ENCODE measurements at places on chromosomes 16 and 17.

DNA sequence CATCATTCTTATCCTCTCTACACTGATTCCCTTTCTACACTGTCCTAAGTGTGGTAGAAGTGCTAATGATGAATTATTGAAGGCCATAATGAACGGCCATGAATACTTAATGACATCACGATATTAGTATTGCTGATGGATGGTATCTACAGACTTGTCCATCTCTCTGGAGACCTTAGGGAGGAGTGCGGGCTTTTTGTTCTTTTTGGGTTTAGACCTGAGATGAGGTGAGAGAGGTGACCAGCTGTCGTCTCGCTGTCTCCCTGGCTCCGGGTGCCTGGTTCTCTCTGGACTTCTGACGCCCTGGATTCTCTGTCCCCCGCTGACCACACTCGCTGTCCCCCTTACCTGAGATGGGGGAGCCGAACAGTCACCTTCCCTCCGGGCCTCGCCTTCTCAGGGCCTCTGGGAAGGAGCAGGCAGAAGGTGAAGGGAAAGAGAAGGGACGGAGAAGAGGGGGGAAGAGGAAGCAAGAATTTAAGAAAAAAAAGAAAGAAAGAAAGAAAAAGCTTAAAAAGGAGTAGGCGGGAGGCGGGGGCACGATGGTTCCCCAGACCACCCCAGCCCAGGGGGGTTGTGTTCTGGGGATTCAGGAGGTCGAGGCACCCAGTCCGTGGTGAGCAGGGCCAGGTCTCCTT lies 17.1 kb downstream of the SGCA start:
- DNase-seq: no peak

DNA sequence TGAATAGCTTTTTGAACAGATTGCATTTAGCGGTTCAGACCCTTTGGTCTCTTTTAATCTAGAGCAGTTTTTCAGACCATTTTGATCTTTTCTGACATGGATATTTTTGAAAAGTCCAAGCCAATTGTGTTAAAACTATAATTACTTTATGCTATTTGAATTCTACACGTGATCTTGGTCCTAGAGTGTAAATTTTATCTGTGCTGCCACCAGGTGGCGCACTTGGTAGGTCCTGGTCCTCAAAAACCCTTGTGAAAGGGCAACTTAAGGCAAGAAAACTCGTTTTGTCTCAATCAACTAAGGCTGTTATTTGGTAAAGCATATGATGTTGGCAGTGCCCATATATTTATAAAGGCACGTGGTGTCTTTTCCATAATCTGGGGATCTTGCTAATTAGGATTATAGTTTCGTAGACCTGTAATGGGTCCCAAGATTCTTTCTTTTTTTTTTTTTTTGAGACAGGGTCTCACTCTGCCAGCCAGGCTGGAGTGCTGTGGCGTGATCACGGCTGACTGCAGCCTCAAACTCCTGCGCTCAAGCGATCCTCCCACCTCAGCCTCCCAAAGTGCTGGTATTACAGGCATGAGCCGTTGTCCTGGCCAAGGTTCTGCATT lies 43.9 kb upstream of the TEX2 start:
- peak; percentile 69 for DNase-seq

DNA sequence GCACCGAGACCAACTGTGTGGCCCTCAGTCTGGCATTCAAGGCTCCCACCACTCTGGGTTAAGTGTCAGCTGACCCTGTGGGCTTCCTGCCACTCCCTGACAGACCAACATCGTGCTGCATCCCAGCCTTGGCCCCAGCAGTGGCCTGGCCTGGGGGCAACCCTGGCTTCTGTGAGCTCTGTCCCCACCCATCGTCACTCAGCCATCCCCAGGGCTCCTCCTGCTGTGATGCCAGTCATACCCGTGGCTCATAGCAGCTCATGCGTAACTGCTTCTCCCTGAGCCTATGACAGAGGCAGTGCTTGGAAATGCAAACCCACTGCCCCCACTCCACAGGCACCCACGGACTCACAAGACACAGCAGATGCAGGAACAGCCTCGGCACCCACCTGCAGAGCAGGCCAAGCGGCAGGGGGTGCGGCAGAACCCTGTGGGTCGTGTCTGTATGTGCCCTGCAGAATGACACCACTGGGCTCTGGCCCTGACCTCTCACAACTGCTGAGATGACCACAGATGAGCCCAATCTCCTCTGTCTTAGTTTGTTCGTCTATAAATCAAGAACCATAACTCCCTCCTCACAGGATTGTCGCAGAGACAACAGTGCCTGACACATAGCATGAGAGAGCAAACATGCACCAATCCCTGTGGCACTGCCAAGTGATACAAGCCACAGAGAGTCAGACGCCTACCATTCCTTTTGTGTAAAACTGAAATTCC lies 26.6 kb downstream of the PIEZO1 start:
- DNase-seq: no peak

DNA sequence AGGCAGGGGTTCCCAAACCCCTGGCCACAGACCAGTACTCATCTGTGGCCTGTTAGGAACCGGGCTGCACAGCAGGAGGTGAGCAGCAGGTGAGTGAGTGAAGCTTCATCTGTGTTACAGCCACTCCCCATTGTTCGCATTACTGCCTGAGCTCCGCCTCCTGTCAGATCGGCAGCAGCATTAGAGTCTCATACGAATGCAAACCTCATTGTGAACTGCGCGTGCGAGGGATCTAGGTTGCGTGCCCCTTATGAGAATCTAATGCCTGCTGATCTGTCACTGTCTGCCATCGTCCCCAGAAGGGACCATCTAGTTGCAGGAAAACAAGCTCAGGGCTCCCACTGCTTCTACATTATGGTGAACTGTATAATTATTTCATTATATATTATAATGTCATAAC lies 25.1 kb upstream of the RMI2 start:
- DNase-seq: no peak

DNA sequence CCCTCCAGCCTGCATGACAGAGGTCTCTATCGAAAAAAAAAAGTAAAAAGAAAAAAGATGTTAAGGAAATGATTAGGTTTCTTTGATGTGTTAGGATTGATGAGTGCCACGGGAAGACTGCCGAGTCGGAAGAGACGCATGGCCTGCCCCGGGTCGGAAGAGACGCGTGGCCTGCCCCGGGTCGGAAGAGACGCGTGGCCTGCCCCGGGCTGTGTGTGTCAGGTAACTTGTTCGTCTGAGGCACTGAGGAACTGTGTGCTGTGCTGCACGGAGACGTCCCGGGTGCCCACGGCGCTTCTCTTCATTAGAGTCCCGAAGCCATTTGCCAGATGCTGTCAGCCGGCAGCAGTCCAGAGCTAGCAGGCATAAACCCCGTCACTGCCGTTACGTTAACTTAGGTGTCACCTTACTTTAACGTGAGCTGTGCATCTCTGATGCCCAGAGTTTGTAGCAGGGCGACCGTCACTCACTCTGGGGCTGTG lies 40.5 kb upstream of the FASN start:
- DNase-seq: no peak

GRCh38 chr16:85557971-85558657 lies 55.0 kb upstream of the GSE1 start:
- peak; percentile 27 for DNase-seq

- no peak for DNase-seq
Measured at GRCh38 chr17:8976638-8977037, 11.1 kb upstream of the PIK3R5 start.

DNA sequence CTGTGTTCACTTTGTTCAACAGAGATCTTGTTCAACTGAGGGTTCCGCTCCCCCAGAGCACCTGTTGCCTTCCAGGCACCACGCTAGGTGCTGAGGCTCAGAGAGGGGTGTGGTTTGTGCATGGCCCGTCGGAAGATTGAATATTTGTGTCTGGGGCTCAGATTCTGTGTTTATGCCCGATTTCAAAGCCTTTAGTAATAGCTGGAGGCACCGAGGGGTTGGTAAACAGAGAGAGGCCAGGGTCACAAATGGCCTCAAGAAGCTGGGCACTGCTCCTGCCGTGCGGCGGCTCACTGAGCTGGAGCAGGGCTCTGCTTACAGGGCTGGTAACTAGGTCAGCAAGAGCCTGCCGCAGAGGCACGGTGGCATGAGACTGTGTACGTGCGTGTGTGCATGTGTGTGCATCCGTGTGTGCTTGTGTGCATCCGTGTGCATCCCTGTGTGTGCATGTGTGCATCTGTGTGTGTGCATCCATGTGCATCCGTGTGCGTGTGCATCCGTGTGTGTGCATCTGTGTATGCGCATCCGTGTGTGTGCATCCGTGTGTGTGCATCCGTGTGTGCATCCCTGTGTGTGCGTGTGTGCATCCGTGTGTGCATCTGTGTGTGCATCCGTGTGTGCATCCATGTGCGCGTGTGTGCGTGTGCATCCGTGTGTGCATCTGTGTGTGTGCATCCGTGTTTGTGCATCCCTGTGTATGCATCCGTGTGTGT lies 5.4 kb downstream of the ITGAE start:
- DNase-seq: no peak

- DNase-seq: no peak
Measured at GRCh38 chr17:40179923-40180659, 2.8 kb downstream of the RAPGEFL1 start.

DNA sequence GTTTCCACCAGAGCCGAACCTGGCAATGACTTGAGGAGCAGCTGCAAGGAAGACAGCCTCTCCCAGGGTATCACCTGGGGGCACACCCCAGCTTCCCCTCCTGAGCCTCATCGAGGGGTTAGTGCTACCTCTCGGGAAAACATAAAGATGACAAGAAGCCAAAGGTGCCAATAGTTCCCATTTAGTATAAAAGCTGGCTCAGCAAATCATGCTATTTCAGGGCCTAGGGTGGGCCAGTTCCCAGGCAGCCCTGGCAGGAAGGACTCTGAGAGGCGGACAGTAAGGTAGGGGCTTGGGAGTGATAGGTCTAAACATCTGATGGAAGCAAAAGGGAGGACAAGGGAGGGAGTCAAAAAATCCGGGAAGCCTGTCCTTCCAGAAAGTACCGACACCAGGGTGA lies 46.2 kb downstream of the SOST start:
- no peak for DNase-seq

GRCh38 chr16:19588661-19589060 lies 33.2 kb downstream of the VPS35L start:
- no peak for DNase-seq

DNA sequence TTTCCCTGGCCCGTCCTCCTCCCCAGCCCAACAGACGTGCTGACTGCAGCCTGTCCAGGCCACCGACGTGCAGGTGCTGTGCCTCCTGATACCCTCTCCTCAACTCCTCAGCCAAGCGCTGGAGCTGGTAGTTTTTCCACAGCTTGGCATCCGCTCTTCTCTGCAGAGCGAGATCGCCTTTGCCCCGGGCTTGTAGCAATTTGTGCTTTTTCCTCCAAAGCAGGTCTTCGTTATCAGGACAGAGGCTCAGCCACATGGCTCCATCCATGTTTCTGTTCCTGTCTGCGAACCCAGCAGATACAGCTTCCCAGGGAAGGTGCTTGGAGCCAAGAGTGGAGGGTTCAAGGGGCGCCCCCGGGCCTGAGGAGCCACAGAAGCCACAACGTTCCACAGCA lies 10.9 kb downstream of the CEP295NL start:
- no peak for DNase-seq

- DNase-seq: no peak
Measured at GRCh38 chr17:67577429-67578141, 140.2 kb upstream of the NOL11 start.

- no peak for DNase-seq
Measured at GRCh38 chr16:31487071-31487719, 4.3 kb downstream of the SLC5A2 start.

GRCh38 chr16:20153444-20153843 lies 79.8 kb upstream of the GPR139 start:
- DNase-seq: no peak

DNA sequence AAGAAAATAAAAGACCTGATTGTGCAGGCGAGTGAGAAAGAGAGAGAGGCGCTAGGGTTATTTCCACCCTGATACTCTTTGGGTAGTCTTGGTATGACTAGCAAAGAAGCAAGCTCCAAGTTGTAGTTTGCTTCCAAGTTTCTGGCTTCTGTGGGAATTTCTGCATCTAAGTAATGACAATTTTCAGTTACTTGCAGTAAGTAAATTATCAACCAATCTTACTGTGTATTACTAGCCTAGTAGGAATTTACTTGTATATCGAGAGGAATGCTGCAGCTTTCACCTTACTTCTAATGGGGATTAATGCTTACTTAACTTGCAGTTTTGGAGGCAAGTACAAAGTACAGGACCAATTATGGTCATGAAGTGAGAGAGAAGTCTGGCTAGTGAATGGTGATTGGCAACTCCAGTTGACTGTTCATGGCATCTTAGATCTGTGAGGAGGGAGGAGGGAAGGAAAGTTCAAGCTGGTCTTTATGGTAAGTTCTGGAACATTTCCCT lies 31.9 kb downstream of the TENT4B start:
- no peak for DNase-seq

GRCh38 chr17:37365589-37365988 lies 10.2 kb upstream of the C17orf78 start:
- DNase-seq: no peak

DNA sequence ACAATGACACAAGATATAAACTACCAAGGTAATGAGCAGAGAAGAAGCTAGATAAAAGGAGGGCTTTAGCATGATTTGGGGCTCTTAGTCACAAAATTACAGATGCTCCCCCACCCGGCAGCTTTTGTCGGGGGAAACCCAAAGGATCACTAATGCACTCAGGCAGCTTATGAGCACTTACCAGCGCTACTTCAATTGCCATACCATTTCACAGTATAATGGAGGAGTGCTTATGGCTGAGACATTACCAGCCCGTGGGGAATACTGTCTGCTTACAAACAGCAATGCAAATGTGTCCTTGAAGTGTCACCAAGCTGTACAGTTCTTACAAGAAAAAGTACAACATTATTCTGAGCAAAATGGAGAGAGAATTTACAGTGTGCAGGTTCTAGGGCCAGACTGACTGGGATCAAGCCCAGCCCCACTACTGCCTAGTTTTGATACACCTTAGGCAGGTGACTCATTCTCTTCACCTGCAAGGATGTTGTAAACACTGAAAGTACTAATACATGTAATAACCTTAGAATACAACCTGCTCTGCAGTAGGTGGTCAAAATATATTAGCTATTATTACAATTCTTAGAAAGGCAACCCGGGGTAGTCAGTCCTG lies 16.3 kb downstream of the ANKFY1 start:
- DNase-seq: no peak

GRCh38 chr17:77124192-77124889 lies 16.4 kb upstream of the SEC14L1 start:
- DNase-seq: no peak

GRCh38 chr16:23962001-23962400 lies 126.2 kb downstream of the PRKCB start:
- no peak for DNase-seq

DNA sequence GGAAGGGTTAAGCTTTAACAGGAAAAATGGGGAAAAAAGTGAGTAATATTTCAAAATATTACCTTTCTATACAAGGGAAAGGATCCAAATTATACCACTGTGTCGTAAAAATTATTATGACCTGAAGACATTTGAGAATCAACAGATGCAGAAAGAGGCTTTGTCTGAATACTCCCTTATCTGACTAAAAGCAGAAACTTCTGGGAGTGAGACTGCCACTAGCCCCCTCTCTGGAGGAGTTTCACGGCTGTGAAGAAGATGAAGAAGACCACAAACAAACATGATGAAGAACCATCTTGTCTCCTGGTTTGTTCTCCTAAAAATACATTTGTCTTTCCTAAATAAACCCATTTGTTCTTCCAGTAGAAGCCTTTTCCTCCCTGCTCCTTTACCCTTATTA lies 29.4 kb downstream of the CNTROB start:
- no peak for DNase-seq

- DNase-seq: no peak
Measured at GRCh38 chr16:87924811-87925670, 11.3 kb downstream of the CA5A start.

GRCh38 chr16:57062329-57062728 lies 30.1 kb upstream of the CPNE2 start:
- DNase-seq: no peak

Data from CD4-positive, alpha-beta T cell treated with Interleukin-2 at 100 ng/mL for 4 hours (primary cell).